ENCODE measurements at places on chromosomes 13 and 19.

DNA sequence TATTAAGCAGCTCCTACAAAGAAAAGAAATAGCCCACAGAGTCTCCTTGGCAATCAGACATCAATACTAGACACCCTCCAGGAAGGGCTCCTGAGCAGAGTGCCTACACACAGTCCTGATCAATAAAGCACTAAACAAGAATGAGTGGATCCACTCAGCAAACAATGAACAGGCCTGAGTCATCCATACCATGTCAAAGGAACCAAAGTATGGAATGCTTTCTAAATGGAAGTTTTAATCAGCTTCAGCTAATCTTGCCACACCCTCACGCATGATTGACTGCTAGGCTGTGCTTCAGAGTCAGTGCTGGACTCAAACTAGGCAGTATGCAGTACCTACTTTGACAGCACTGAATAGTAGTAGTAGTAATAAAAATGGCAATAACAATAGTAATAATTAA is 392.7 kb upstream of the HTR2A start:
- no peak for DNase-seq

DNA sequence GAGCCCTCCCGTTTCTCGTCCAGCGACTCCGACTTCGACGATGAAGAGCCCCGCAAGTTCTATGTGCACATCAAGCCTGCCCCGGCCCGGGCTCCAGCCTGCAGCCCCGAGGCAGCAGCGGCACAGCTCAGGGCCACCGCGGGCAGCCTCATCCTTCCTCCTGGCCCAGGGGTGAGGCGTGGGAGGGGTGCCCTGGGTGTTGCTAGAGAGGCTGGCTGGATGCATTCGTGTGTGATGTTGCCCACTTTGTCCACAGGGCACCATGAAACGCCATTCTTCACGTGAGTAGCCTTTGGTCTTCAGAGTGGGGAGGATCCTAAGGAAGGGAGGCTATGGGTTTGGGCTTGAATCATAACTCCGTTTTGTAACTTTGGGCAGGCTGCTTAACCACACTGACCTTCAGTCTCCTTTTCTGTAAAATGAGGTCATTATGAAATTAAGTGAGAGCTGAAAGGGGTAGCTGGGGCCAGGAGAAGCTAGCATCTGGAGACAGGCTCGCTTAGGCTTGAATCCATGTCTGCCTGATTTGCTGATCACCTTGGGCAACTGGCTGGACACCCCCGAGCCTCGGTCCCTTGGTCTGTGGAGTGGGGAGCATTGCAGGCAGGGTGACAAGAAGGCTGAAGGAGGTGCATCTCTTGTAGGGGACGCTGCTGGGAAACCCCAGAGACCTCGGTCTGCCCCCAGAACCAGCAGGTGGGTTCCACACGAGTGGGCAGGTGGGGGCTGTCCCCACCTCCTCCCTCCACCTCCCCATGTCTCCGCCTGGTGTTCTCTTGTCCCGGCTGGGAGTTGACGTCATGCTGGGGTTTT is 18.7 kb upstream of the B3GNT3 start:
- DNase-seq: no peak

GRCh38 chr19:34317311-34317927 is 47.6 kb upstream of the GPI start:
- DNase-seq: no peak

DNA sequence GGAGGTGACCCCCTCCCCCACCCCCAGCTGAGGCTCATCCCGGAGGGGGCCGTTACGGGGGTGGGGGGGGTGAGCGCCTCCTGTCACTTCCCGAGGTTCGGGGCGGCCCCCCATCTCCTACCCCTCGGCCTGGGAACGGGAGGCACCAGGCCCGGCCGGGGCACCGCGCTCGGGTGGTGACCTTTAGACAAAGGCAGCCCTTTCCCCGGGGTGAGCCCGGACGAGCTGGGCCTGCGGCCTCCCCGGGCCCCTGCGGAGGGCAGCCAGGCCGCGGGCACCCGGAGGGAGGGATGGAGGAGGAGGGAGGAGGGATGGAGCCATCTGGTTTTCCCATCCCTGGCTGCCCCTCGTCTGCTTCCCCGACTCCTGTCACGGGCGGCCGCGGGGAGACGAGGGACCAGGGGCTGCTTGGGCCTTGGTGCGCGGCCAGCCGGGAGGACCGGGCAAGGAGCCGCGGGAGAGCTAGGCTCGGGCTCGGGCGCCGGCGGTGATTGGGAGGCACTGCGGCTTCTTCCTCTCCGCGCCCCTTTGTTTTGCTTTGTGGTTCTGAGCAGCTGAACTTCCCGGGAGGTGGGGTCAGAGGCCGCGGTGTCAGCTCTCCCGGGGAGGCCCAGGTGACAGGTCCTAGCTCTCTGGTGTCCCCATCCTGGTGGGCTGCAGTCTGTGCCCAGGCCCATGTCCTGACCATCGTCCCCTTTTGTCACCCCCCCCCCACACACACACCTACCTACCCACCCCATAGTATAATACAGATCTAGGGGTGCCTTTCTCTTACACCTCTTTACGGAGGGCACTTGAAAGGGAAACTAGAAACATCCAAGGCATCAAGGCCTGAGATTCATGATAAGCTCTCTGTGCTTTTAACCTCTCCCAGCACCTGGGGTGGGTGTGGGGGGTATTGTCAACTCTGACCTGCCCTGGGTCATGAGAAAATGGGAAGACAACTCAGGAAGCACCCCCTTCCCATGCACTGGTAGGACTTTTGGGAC is 1.3 kb downstream of the BICRA start:
- DNase-seq: peak; percentile 35

GRCh38 chr19:48997972-48998371 is 4.3 kb downstream of the RUVBL2 start:
- DNase-seq: no peak

DNA sequence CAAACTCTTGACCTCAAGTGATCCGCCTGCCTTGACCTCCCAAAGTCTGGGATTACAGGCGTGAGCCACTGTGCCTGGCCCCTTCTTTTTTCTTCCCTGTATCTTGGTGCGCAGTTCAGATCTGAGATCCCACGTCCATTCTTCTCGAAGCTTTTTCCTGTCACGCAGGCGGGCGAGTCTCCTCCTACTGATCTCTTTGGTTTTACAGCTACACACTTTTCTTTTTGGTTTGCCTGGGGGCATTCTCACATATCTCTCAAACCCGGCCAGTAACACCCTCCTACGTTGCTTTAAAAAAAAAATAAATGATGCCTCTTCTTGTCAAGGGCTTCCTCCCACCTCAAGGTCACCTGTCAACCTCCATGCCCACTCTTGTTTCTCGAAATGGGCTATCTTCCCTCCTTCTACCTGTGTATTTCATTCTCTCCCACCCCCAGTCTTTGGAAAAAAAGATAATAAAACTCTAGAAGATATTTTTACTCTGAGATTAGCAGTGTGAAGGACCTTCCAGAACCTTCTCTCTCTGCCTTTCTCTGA is 12.1 kb downstream of the TMPRSS9 start:
- DNase-seq: no peak

GRCh38 chr13:22218797-22219196 is 547.9 kb downstream of the FGF9 start:
- DNase-seq: no peak

GRCh38 chr19:36963280-36963679 is 47.1 kb downstream of the ZNF568 start:
- DNase-seq: peak; percentile 97

DNA sequence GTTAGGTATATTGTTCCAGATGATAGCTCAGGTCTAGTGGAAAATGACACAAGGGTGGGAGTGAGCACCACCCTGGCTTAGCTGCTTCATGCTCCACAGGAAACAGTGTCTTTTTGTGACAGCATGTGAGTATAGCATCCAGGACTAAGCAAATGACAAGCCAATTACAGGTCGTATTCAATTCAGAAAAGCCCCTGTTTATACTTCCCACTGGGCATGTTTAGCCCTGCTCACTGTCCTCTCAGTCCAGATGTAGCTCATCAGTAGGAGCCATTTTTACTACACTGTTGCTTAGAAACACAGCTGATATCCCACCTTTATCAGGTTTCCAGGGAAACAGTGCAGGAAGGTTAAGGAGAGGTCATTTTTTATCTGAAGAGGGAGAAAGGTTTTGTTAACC is 8.0 kb downstream of the ABHD13 start:
- DNase-seq: no peak

- no peak for DNase-seq
Measured at GRCh38 chr13:40667622-40667978, 1.2 kb upstream of the FOXO1 start.

DNA sequence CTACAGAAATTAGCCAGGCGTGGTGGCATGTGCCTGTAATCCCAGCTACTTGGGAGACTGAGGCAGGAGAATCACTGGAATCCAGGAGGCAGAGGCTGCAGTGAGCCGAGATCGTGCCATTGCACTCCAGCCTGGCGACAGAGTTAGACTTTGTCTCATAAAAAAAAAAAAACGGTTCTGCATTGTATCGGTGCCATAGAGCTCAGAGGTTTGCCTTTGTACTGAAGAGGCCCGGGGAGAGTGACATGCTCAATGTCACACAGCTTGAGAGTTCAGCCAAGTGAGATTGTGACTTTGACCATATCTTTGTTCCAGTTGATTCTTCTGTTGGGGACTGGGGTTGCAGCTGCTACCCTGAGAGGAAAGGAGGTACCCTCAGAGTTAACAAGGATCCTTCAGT is 4.3 kb downstream of the HAUS8 start:
- no peak for DNase-seq

- DNase-seq: peak; percentile 53
Measured at GRCh38 chr19:48608798-48609263, 2.3 kb downstream of the SPACA4 start.

GRCh38 chr13:94520001-94520400 is 40.5 kb upstream of the DCT start:
- DNase-seq: no peak

DNA sequence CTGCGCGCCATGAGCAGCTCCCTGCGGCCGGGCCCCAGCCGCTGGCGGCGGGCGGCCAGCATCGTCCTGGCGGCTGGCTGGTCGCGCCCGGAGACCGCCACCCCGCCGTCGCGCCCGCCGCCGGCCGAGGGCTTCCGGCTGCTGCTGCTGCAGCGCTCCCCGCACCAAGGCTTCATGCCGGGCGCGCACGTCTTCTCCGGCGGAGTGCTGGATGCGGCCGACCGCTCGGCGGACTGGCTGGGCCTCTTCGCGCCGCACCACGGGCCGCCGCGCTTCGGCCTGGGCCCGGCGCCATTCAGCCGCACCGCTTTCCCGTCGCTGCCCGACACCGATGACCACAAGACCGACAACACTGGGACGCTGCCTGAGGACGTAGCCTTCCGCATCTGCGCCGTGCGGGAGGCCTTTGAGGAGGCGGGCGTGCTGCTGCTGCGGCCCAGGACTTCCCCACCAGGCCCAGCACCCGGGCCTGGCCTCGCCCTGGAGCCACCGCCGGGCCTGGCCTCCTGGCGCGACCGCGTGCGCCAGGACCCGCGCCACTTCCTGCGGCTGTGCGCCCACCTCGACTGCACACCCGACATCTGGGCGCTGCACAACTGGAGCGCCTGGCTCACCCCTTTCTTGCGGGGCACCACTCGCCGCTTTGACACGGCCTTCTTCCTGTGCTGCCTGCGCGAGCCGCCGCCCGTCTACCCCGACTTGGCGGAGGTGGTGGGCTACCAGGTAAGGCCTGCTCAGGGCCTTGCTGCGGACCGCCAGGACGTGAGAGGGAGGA is 518 bp downstream of the NUDT19 start:
- DNase-seq: peak; percentile 76

GRCh38 chr13:76556627-76557026 is 329.6 kb downstream of the KCTD12 start:
- no peak for DNase-seq

- DNase-seq: no peak
Measured at GRCh38 chr19:44712864-44713515, 14.0 kb downstream of the CEACAM16 start.

GRCh38 chr19:29927944-29928625 is 14.0 kb upstream of the URI1 start:
- DNase-seq: no peak

GRCh38 chr13:105436943-105437342 is 1098.5 kb downstream of the EFNB2 start:
- no peak for DNase-seq

DNA sequence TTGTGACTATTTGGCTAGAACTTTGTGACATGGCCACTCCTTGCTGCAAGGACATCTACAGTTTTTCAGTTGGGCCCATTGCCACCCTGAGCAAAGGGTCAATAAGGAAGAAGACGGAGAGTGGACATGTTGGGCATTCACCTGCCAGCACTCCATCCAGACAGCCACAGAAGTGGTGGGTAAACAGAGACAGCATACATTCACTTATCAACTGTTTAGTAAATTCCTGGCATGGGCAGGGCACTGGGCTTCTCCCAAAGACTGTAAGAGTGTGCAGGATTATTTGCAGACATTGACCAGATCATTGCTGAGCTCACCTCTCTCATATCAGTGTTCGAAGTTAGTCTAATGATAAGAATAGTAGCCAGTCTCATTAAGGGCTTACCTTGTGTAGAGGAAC is 29.2 kb downstream of the SIPA1L3 start:
- no peak for DNase-seq

GRCh38 chr19:56144376-56144775 is 3.3 kb downstream of the ZNF444 start:
- no peak for DNase-seq

- DNase-seq: no peak
Measured at GRCh38 chr13:86882107-86882506, 789.1 kb upstream of the SLITRK5 start.

DNA sequence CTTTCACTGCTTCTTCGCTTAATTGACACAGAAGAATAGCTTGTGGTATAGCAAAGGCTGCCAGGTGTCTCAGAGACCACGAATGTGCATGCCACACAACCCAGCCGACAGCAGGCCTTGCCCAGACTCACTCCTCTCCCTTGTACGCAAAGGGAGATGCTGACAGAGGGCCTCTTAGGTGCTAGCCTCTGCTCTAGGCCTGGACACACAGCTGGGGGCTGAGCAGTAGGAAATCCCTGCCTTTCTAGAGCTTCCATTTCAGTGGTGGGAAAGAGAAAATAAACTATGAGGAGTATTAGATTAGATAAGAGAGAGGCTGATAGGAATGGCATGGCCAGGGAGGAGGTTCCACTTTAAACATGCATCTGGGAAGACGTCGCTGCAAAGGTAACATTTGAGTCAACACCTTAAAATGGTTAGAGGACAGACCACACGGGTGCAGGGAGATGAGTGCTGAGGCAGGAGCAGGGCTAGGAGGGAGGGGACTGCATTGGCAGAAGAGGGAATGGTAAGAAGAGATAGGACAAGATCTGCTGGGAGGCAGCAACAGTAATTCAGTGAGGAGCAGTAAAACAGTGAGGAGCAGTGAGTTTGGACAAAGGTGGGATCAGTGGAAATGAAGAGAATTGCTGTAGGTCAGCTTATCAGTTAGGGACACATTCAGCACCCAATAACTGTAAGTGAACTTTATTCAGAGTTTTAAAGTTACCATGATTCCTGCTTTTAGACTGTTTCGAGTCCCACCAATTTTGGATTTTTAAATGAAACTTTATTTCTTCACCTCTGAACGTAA is 100.0 kb downstream of the RNF17 start:
- no peak for DNase-seq

- DNase-seq: no peak
Measured at GRCh38 chr13:98743377-98743776, 9.1 kb downstream of the SLC15A1 start.

DNA sequence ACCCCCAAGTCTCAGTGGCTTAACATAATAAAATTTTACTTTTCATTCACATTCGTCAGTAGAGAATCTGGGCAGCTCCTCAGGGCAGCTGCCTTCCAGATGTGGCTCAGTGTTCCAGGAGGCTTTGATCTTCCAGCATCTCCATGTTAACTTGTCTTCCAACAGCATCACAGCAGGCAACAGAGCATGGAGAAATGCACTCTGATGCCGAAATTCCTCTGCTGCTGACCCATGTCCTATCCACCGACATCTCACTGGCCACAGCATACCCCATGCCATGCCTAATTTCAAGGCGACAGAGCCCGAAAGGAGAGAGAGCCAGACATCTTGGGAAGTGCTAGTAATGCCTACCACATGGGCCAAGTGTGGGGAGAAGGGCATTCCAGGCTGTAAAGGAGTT is 64.9 kb upstream of the MEDAG start:
- DNase-seq: peak; percentile 64

GRCh38 chr19:16590876-16591802 is 18.9 kb upstream of the SLC35E1 start:
- DNase-seq: no peak
